ENCODE measurements at places on chromosomes 7 and 10.
A peak's percentile ranks its signal among the peaks of the same experiment; 100 is the strongest.

DNA sequence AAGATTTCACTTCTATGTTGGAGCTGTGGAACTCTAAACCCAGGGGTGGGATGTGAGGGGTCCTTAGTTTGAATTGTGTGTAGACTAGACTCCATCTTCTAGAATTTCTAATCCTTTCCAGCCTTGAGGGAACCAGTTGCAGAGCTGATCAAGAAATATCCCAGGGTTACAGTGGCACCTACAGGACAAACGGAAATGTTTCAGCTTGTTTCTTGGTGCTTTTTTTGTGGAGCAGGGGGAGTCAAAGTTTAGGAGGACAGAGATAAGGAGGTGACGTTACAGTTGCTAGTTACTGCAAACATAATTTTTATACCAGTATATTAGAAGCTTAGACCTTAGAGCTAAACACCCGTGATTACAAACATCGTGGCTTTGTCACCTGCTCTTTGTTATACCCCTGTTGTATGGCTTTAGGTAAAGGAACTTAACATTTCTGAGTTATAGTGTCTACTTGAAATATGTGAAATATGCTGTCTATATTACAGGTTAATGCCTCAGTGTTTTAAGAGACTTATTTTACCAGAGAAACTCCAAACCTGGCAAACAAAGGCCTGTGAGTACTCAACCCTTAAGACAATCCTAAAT lies 84.5 kb upstream of the DYNC1I1 start:
- no peak for DNase-seq

DNA sequence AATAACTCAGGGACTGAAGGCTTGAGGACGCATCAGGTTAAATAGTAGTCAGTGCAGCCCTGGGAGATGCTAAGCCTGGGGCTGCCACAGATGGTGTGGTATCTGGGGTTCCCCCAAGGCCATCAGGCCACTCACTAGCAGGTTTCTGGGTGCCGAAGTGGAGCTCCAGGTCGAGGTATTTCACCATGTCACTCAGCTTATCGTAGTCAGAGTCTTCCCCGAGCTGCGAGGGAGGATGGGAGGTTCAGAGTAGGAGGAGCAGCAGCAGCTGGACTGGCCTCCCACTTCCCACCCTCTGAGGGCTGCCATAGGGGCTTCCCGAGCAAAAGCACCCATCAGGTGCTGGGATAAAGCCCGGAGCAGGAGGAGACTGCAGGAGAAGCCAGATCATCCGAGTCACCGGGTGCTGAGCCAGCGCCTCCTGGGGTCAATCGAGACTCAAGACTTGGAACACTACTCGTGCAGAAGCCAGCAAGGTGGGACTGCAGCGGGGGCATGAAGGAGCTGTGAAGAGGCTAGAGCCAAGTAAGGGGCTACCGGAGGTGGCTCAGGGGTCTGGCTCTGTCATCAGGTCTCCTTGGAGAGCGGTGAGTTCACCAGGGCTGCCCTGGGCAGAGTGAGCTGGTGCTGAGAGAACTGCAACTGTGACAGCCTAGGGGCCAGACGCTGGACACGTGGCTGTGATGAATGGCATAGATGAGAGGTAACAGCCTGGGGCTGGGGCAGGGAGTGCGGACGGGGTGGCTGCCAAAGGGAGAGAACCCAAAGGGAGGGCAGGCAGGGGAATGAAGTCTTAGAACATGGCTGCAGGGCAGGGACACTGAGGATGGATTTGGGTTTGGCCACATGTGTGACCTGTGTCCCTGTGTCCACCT lies 45.3 kb downstream of the GRID2IP start:
- DNase-seq = no peak

GRCh38 chr7:53101026-53101425 lies 65.6 kb downstream of the POM121L12 start:
- DNase-seq = no peak

DNA sequence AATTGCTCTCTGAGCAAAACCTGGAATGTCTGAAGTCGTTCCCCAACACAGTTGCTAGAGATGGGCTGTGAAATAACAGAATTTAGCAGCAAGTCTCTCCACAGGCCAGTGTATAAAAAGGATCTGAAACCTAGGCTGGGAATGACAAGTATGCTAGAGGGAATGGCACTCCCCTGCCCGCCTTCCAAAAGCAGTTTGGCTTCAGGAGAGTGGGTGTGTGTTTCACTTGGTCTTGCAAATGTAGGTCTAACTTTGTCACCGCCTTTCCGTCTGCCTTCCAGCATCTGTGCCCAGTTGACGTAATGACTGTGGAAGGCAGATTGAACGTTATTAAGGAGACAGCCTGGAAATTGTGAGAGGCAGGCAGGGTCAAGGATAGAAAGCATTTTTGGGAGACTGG lies 18.0 kb upstream of the MTURN start:
- no peak for DNase-seq

GRCh38 chr7:15765753-15766152 lies 79.3 kb upstream of the MEOX2 start:
- DNase-seq = no peak

GRCh38 chr10:127556916-127557315 lies 7.8 kb downstream of the NPS start:
- DNase-seq = peak; percentile 10
